ENCODE measurements at places on chromosomes 16 and 17. TPM values are rescaled to one million over a fixed set of nuclear protein-coding genes. Genes with fewer than 3 reads are reported as not detected.

Gene TMC8
- polyA plus RNA-seq, result 1.00 TPM

DNA sequence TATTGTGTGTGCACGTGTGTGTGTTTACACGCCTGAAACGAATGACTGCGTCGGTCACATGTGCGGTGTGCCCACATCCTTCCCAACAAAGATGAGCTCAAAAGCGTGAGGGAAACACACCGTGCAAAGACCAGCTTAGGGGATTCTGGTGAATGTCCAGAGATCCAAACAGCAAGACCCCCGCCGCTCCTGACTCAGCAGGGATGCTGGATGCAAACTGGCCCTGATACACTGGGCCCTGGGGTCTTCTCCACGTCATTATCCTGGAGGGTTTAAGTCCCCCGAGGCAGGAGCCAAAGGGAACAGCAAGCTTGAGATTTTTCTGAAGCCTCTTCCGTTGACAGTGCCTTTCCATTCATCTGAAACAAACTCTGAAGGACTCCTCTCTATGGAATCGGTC, 59.2 kb downstream of the TBC1D16 start:
- DNase-seq, result no peak

GRCh38 chr16:84234321-84235241, 5.2 kb downstream of the KCNG4 start:
- DNase-seq, result no peak

GRCh38 chr17:54948380-54948779, 20.1 kb downstream of the COX11 start:
- no peak for DNase-seq

- no peak for DNase-seq
Observed at GRCh38 chr16:86202760-86203426, 303.9 kb downstream of the IRF8 start.

DNA sequence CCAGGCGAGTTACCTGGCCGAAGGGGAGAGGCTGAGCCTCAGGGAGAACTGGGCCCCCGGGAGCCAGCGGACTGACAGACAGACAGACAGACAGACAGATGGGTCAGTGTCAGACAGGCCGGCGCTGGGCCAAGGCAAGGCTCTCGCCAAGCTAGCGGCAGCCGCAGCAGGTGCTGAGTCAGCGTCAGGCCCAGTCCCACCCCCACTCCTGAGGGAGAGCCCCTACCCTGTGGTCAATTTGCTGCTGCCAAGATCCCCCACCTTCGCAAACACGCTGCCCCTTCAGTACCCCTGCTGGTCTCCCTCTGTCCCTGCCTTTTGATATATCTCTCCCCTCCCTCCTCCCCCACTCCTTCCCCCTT, 1.5 kb downstream of the FGF11 start:
- no peak for DNase-seq

DNA sequence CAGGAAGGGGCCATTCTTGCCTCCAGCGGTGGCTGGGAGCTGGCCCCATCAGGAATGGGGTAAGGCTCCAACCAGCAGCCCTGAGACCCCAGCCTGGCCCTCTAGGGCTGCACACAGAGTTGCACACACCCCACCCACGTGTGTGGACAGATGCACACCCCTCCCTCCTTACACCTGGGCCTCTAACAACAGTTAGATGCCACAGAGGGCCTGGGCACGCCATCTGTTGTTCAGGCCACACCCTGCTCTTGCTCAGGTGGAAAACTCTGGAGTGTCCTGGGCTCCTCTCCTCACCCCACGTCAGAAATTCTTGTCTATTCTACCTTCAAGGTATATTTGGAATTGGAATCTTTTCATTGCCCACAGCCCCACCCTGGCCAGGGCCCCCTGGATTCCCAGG, 13.3 kb upstream of the RAI1 start:
- no peak for DNase-seq

DNA sequence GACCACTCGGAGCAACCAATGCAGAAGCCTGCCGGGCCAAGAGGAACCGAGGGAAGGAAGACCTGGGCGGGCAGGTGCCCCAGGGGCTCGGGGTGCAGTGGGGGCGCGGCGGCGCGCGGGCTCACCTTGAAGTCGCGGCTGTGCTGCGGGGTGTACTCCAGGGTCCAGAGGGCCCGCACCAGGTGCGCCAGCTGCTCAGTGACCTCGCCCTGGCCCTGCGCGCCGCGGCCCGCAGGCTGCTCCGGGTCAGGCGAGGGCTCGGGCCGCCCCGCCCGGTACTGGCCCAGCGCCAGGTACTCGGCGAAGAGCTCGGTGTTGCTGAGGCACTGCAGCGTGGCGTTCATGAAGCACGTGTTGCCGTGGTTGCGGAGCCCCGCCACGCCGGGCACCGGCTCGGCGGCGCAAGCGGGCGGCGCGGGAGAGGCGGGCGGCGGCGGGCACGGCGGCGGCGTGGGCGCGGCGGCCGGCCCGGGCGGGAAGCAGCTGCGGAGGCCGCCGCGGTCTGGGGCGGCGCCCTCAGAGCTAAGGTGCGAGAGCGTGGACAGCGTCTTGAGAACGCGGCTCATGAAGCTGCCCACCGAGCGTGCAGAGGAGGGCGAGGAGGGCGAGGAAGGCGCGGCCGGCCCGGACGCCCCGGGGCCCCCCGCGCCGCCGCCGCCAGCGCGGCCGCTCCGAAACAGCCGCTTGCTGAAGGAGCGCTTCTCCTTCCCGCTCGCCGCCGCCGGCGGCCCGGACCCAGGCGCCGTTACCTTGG, 562 bp downstream of the USP31 start:
- peak; percentile 71 for DNase-seq

- peak; percentile 36 for DNase-seq
Observed at GRCh38 chr16:67963662-67964321, 4.6 kb downstream of the SLC12A4 start.

- DNase-seq, result no peak
Observed at GRCh38 chr17:64120159-64120810, 9.7 kb downstream of the ERN1 start.

DNA sequence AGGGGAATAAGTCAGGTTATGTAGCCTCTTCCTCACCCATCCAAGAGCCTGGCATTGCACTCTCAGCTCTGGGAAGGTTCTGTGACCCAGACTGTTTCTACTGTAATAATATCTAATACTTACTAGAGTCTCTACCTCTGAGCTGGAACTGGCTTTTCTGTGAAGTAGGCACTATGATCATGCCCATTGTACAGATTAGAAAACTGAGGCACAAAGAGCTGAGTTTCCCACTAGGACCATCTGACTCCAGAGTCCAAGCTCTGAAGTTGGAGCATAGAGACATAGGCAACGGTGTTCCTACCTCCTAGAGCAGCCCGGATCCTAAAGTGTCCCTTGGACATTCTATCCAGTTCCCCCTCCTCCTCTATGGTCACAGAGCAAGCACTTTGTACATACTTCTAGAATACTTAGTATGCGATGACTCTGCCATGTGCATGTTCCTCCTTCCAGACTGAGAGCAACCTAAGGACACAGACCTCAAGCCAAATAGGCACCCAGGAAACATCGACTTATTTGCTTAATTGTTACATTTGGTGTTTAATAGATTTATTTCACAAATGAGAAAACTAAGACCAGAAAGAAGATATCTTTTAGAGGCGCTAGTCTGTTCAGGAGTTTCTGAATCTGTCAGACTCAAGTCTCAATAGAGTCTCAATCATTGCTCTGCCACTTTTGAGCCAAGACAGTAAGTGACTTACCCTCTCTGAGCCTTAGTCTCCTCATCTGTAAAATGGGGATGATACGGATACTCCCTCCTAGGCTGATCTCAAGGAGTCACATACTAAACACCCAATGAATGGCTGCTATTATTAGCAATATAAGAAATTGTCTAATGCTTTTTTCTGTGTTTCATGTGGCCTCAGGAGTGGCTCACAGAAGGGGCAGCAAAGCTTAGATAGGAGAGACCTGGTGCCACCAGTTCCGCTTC, 3.6 kb downstream of the CLEC19A start:
- no peak for DNase-seq

DNA sequence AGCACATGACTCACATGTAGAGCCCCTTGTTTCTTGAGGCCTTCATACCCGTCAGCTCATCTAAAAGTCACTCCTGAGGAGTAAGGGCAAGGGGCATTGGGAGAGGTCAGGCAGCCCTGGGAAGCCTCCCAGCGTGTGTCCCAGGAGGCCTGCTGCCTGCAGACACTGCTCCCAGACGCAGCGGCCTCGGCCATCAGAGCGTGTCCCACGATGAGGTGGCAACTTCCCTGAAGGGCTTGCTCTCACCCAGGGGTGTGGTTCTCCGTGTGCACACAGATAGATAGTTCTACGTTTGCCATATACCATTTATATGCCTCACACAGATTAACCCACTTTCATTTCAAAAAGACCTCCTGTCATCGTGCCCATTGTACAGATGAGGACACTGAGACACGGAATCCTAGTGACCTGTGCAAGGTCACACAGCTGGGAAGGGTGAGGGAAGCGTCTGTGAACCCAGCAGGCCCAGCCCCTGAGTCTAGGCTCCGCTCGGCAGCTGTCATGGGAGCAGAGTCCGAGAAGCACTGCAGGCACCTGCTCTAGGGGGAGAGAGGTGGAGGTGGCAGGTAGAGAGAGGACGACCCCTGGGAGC, 8.3 kb downstream of the TUBB3 start:
- no peak for DNase-seq

DNA sequence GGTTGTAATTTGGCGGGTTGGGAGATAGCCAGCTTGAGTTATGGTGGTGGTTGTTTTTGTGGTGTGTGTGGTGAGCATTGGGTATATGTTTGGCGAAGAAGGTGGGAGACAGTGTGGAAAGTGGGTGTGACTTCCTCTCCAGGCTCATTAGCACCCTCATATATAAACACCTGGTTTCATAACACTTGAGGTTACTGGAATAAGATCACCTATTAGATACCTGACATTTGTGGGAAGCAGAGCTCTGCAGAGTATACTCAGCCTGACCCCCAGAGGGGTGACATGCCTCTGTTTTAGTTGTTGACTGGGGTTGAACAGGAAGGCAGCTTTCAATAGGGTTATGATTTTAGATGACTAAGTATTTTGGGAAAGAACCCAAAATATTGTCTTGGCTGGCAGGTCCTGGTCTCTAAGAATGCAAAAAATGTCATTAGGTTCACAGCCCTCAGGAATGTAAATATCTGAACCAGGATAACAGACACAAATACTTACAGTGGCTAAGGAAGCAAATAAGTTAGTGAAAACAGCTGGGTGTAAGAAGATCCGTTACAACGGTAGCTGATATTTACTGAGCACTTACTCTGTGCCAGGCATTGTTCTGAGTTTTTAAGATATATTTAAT, 18.3 kb upstream of the EFCAB13 start:
- DNase-seq, result no peak

GRCh38 chr16:8908810-8909468, 26.8 kb downstream of the LITAFD start:
- no peak for DNase-seq

GRCh38 chr16:21206550-21206949, 4.8 kb downstream of the ZP2 start:
- DNase-seq, result no peak

Gene KRT33A
- not detected for polyA plus RNA-seq

DNA sequence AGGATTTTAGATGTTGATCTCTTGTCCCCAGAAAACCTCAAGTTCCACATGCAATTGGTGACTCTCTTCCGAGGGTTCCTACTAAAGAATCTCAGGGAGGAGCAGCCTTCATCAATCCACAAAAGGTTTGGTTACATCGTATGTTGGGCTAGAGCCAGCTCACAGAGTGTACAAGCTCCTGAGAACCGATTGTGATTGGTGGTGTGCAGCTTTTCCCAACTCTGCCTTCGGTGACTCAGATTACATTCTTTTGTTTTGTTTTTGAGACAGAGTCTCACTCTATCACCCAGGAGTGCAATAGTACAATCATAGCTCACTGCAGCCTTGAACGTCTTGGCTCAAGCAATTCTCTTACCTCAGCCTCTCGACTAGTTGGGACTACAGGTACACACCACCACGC, 172.4 kb downstream of the PMP22 start:
- no peak for DNase-seq

DNA sequence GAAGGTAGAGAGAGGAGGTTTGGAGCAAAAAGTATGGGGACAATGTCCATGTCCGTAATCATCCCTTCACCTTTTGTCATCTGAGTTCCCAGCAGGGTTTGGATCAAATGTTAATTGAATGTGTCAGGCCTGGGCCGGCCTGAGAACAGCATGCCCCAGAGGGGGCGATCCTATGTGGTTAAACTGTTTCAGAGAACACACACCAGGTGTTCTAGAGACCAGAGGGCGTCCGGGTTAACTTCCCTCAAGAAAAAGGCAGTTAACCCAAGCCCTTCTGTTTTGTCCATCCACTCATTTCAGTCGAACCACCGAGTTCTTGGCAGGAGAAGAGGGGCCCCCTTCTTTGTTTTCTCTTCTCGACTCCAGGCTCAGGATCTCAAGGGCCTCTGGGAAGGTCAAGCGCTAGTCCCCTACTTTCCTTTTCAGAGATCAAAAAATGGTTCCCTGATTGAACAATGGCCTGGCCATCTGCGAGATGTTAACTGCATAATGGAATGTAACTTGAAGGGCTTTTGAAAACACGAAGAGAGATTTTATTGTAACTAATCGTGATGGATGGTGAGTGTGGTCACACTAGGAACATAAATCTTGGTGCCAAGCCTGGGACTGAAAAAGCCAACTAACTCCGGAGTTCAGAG, 142.5 kb downstream of the IRX3 start:
- DNase-seq, result no peak

DNA sequence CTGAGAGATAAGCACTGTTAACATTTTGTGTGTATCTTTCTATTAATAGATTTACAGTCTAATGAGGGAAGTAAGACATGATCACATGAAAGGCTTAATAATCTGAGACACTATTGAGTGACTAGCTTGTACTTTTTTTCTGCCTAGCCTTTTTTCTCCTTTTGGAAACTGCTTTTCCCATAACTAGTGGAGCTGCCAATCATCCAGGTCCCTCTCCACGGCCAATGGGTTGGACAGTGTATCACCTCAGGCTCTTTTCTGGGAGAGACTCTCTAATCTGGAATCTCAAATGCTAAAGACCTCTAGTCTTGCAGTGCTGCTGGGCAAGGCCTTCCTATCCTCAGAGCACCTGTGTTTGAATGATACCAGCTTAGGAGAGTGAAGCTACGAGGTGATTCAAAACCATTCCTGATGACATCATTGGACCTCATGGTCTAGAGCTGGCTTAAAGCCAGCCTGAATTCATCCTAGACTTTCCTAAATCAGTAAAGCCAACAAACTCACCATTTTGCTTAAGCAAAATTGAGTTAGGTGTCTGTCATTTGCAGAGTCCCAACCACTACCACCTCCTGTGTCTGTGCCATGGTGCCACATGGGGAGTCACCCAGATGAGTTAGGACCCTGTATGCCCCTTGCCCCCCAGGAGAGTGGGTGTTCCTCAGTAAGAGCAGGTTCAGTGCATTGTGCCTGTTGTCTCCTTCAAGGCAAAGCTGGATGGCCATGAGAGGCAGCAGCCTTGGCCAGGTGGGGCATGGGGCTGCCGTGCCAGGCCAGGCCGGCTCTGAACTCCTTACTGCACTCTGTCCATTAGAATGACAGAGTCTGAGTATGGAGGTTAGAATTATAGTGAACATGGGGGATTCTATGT, 62.9 kb downstream of the SPECC1 start:
- DNase-seq, result no peak

Gene GLYR1
- 50.2 TPM for polyA plus RNA-seq

DNA sequence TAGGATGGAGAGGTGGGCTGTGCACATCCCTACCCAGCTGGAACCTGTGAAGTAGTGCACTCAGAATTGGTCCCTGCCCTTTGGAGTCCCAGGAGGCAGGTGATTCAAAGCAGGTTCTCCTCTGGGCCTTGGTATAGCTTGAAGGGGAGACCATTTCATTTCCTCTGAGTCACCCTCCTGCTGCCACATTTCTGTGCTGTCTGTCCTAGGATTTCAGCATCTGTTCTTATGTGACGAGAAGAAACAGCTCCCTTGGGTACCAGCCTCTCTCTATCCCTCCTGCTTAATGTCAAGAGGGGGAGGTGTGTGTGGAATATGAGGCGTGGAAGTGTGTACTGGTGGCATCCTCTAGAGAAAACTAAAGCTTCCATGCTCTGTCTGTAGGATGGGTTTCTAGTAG, 5.0 kb upstream of the NFE2L1 start:
- DNase-seq, result no peak

- DNase-seq, result peak; percentile 99
Observed at GRCh38 chr17:79923974-79924638, 84.9 kb upstream of the CBX4 start.
